ENCODE measurements at places on chromosomes 3 and 15.

GRCh38 chr3:142502187-142502985 is 54.5 kb upstream of the XRN1 start:
- DNase-seq: no peak

DNA sequence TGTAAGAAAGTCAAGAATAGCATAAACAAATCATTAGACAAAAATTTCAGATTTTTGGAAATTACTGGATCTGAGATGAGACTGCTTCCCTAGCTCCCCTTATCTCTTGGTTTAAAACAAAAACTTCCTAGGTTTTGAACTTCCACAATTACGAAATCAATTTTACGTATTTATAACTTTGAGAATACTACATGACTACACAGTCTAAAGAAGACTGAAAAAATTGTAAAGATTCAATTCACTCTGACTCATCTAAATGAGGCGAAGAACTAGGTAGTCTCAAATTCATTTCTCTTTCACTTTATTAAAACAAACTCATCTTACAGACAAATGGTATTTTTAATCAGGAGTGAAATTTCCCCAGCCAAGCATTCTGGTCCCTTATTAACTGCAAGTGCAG is 10.3 kb downstream of the CCDC54 start:
- DNase-seq: no peak

DNA sequence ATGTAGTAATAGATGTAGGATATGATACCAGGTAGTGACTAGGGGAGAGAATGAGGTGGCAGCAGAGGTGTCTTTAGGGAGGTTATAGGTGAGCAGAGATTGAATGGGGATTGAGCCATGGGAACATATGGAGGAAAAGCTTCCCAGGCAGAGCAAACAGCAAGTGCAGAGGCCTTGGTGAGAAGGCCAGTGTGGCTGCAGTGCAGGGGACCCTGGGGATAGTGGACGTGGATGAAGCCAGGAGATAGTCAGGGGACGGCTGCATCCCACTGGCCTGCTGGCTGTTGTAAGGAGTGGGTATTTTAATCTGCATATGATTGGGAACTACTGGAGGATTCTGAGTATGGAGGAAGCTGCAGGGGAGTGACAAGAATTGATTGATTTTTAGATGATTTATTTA is 62.7 kb upstream of the TRAK1 start:
- no peak for DNase-seq

DNA sequence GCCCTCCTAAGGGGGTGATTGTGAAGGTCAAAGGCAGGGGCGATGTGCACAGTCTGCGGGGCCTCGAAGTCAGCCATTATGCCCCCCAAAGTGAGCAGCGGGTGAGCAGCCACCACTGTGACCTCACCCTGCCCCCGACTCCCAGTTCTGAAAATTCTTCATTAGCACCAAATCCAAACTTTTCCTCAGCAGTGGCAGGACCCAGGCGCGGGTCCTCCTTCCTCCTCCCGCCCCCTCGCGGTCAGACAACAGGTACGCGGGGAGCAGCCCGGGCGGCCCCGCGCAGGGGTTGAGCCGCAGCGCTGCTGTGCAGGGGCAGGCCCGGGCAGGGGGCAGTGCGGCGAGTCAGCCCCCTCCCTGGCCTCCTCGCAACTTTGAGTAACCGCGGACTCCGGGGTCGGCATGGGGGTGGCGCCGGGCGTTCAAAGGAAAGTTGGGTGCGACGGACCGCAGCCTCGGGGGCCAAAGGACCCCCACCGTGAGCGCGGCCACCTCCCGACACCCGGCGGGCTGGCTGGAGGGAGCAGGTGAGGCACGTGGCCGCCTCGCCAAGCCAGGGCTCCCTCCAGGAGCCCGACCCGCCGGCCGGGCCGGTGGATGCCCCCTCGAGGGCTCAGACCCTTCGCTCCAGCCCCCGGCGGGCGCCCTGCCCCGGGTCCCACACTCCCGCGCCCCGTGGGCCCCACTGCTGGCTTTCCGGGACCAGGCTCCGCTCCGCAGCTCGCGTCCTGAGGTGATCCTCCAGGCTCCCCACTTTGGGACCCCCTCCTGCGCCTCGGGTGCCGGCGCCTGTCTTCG is 49.4 kb upstream of the CCDC174 start:
- DNase-seq: peak; percentile 56

GRCh38 chr3:150681057-150681456 is 22.7 kb downstream of the ERICH6 start:
- DNase-seq: no peak

DNA sequence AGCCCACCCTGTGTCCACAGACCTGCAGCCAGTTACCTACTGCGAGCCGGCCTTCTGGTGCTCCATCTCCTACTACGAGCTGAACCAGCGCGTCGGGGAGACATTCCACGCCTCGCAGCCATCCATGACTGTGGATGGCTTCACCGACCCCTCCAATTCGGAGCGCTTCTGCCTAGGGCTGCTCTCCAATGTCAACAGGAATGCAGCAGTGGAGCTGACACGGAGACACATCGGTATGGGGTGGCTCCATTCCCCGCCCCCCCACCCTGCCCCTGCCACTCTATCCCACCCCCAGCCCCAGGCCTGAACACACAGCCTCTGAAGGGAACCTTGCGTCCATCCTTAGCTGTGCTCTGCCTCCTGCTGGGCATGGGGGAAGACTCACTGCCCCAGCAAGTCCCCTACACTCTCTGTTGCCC is 73.2 kb downstream of the AAGAB start:
- DNase-seq: no peak

- DNase-seq: no peak
Measured at GRCh38 chr3:41053220-41053619, 146.1 kb upstream of the CTNNB1 start.

DNA sequence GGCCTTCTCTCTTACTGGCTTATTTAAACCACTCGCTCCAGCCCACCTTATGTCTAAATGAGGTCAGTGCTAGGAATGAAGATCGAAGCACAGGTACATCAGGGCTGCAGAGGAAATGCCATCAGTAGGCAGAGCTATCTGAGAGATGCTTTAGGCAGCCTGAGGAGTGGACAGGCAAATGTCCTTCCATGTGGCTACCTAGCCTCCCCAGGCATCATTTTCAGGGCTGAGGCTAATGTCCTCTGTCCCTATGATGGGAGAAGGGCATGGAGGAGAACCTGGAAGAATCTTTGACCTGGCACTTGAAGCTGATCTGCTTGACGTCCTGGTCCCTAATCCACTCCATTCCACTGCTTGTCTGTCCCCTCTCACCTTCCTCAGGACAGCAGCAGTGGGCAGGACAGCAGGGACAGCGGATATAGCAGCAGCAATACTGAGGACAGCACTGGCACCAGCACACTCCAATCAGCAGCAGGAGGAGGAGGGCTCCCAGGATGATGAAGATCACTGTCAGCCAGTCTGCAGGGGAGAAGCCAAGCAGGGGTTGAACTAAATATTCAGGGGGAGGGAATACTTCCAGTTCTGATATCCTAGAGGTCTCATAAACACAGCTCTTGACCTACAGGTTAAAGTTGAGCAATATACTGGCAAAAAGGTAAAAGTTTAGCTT is 21.0 kb downstream of the ILDR1 start:
- no peak for DNase-seq

GRCh38 chr15:37253877-37254276 is 153.5 kb upstream of the MEIS2 start:
- no peak for DNase-seq

DNA sequence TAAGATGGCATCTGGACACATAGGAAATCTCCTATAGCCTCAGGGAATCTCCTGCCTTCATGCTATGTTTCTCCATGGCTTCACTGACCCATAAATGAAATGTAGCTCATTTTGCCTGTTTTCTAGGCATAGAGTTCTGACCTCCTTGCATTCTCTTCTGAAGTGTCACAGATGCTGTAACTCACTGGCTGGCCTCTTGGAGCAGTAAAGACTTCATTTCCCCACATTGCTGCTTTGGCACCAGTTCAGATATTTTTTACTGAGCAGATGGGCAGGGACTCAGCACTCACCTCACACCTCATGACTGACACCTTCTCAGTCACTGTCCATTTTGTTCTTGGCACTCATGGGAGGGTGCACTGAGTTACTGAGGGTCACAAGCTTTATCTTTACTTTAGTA is 286.7 kb upstream of the TGFBR2 start:
- no peak for DNase-seq

DNA sequence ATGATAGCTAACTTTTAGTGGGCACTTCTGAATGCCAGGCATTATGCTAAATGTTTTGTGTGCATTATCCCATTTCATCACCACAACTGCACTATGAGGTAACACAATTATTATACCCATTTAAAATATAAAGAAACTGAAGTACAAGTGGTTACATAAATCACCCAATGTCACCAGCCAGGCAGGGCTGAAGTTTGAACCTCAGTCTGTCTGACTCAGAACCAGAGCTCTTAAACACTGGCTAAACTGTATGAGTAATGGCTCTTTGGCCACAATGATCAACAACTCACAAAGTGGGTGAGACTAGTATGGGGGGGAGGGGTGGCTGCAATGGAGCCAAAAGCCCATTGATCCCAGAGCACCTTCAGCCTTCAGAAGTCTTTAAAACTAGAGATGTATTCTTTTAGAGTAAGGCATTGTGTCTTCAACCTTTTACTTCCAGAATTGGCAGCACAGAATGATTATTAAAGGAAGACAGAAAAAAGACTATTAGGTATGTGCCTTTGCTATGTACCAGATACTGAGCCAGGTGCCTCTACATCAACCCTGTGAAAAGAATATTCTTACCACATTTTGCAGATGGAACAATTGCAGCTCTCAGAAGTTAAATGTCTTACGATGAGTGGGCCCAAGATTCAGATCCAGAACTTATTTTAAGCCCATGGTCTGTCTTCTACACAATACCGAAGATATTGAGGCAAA is 166.9 kb downstream of the UACA start:
- DNase-seq: no peak

- DNase-seq: no peak
Measured at GRCh38 chr15:49712846-49713450, 92.1 kb downstream of the DTWD1 start.

Data from nephron progenitor cell (in vitro differentiated cells).